ENCODE measurements at places on chromosomes 7 and 10.

- DNase-seq = no peak
These were observed 751.0 kb downstream of the GRID1 start for GRCh38 chr10:85615556-85615955.

DNA sequence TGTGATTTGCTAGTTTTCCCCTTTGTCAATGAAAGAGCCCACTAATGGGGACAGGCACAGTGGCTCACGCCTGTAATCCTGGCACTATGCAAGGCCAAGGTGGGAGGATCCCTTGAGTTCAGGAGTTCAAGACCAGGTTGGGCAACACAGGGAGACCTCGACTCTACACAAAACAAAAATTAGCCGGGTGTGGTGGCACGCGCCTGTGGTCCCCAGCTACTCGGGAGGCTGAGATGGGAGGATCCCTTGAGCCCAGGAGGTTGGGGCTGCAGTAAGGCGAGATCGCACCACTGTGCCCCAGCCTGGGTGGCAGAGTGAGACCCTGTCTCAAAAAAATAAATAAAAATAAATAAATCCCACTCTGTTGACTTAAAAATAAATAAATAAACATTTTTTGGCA lies 5.1 kb downstream of the WIPI2 start:
- DNase-seq = no peak

- no peak for DNase-seq
These were observed 181.7 kb upstream of the SLC25A13 start for GRCh38 chr7:96503597-96503996.

- DNase-seq = no peak
These were observed 458.1 kb upstream of the MBL2 start for GRCh38 chr10:53230651-53231050.

DNA sequence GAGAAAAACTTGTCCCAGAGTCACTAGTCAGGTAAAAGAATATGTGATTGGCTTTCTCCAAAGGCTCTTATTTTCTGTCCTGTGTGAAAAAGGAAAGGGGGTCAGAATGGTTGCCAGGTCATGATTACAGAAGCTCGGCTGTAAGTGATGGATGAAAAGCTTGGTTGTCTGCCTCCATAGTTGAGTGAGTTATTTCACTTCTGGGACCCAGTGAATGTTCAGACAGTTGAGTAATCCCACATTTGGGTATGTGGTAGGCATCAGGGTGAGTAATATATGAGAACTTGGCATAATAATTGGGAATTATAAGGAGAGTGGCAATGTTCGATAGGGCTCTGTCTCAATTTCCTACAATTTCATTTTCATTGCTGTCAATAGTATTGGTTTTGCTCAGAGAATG lies 72.5 kb downstream of the BBS9 start:
- no peak for DNase-seq

GRCh38 chr10:35770817-35771355 lies 128.8 kb upstream of the FZD8 start:
- DNase-seq = no peak

- DNase-seq = no peak
These were observed 107.2 kb upstream of the TRIM24 start for GRCh38 chr7:138352570-138353461.

- DNase-seq = no peak
These were observed 119.5 kb upstream of the UNC5B start for GRCh38 chr10:71092812-71093401.

DNA sequence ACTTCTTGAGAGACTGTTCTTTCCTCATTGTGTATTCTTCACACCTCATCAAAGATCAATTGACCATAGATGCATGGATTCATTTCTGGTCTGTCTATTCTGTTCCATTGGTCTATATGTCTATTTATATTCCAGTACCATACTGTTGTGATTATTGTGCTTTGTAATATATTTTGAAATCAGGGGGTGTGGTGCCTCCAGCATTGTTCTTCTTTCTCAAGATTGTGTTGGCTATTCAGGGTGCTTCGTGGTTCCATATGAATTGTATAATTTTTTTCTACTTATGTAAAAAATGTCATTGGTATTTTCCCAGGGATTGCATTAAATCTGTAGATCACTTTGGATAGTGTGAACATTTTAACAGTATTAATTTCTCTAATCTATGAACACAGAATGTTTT lies 106.5 kb downstream of the EPC1 start:
- no peak for DNase-seq

GRCh38 chr10:127910464-127910770 lies 3.5 kb downstream of the PTPRE start:
- no peak for DNase-seq

DNA sequence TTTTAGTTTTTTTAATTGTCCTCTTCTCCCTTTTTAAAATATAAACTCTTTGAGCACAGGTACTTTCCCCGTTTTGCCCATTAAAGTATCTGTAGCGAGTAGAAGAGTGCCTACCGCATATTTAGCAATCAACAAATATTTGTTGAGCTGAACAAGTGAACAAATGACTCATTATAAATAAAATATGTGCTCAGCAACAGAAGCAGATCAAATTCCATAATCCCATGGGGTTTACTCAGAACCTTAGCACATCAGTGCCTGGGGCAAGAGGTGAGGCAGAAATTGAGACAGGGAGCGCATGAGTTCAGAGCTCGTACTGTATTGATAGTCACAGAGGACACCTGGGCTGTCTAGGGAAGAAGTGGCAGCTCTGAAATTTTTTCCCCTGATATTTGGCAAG lies 161.0 kb downstream of the SEM1 start:
- peak; percentile 92 for DNase-seq

DNA sequence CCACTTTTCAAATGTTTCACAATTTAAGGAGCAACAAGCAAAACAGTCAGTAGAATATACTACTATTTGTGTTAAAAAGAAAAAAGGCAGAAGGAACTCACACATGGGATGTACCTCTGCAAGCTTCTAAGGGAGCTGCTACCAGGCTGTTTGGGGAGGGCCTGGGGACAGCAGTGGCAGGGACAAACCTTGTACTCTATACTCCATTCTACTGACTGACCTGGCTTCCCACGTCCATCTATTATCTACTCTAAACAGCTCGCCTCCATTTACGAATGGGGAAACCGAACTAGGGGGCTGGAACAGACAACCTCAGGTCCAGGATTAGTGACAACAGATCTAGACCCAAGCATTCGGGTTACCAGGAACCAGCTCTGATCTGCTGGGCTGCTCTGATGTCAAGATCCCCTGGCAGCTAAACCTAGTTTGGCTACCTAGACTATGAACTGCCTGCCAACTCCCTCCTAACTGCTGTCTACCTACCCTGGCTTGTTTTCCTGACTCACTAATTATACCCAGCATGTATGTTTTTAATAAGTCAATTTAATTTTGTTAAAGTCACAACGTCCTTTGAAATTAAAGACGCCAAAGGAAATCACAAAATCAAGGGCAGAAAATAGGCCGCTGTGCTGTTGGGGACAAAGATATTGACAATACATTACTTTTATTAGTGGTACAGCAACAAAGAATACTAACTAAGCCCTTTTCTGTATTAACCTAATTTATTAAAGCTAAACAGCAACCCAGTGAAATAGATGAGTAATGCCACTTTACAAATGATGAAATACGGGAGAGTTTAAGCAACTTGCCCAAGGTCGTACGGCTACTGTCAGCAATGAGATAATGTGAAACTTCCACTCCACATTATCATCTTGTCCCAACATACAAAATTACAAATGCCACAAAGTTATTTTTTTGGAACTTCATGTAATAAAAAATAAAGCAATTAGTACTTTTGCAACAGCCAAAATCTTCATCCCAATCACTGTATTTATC lies 5.3 kb downstream of the PSAP start:
- no peak for DNase-seq

DNA sequence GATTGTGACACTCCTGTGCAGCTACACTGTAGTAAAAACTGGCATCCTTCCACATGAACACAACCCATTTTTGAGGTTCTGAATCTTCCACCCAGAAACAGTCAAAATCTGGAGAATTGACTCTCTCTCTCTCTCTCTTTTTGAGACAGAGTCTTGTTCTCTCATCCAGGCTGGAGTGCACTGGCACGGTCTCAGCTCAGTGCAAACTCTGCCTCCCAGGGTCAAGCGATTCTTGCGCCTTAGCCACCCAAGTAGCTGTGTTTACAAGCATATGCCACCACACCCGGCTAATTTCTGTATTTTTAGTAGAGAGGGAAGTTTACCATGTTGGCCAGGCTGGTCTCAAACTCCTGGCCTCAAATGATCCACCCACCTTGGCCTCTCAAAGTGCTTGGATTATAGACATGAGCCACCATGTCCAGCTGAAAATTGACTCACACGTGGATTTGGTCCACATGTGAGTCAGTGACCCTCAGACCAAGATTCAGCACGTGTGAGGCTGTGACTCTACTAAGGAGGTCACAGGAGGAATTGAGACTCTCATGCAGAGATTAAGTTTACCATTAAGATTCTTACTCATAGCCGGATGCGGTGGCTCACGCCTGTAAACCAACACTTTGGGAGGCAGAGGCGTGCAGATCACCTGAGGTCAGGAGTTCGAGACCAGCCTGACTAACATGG lies 12.1 kb upstream of the ZNF107 start:
- no peak for DNase-seq

- DNase-seq = no peak
These were observed 256.6 kb upstream of the SEMA3C start for GRCh38 chr7:81175275-81175940.

GRCh38 chr7:30660331-30661255 lies 21.7 kb downstream of the CRHR2 start:
- DNase-seq = peak; percentile 83

DNA sequence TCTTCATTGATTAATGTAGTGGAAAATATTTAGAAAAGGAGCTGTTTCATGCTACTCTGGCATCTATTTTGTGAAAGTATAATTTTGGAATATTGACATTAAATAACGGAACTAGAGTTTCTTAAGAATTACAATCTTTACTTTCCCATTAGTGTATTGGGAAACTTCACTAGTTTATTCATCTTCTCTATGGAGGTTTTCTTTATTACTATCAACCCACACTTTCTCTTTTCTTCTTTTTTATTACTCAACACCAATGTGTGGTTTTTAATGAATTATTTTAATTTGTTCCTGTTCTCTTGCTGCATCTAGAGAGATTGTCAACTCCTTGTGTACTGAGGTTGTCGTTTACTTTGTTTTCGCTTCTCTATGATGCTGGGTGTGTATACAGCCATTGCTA lies 20.4 kb upstream of the ITGB8 start:
- DNase-seq = no peak

DNA sequence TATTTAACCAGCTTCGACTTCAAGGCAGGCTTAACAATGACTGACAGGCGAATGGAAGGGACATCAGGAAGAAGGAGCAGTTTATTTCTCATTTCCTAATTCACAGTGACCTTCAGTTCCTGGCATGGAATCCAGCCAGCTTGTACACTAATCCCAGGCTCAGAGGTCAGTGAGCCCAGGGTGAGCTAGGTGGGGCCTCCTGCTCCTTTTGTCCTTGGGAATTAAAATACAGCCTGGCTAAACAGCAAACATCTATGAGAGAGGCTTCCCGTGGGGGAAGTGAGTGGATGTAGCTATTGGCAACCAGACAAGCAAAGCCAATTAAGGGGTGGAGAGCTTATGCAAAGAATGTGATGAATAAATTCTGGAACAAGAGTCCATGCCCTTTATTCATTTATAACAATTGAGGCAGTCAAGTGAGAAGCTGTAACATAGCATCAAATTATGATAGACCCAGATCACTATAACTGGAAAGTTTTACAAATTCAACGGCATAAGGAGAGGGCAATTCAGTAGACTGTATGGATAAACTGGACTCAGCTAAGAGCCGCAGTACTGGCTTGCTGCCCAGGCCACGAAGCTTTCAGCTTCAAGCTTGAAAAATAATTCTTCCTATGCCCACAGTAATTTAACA lies 57.1 kb downstream of the STK17A start:
- peak; percentile 99 for DNase-seq

GRCh38 chr7:151454305-151454704 lies 14.4 kb upstream of the CRYGN start:
- DNase-seq = no peak

- no peak for DNase-seq
These were observed 18.5 kb downstream of the CSGALNACT2 start for GRCh38 chr10:43156590-43157341.

DNA sequence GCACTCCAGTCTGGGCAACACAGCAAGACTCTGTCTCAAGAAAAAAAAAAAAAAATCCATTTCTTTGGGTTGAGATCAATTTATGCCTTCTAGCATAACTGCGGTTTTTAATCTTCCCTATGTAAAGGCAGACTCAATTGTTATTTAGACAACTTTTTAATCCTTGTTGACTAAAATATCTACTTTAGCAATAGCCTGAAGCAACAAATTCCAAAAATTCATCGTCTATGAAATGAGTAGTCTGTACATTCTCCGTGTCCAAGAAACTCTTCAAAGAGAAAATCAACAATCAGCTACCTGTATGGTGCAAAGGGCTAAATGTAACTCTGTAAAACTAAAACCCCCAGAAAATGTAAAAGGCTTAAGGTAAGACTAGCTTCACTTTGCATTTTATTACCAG lies 22.8 kb downstream of the LAMB1 start:
- no peak for DNase-seq

GRCh38 chr10:14184841-14185315 lies 145.8 kb downstream of the FRMD4A start:
- peak; percentile 35 for DNase-seq

GRCh38 chr10:62666275-62666674 lies 138.2 kb upstream of the ADO start:
- no peak for DNase-seq

DNA sequence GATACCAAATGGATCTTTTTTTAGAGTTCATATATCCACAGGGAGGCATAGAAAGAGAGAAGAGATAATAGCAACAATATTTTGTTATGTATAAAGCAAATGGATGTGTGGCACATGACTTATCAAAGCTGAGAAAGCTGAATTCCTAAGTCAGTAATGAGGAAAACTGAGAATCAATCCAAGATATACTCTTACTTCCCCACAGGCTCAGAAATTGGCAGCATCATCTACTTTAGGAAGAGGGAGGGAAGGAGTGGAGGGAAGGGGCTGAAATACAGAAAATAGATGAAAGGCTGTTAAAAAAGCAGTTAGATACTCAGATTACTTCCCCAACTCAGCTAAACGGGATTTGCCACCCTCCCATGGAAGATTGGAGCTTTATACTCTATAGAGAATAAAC lies 63.5 kb downstream of the SRI start:
- no peak for DNase-seq
